ENCODE measurements at places on chromosomes 1 and 21.

DNA sequence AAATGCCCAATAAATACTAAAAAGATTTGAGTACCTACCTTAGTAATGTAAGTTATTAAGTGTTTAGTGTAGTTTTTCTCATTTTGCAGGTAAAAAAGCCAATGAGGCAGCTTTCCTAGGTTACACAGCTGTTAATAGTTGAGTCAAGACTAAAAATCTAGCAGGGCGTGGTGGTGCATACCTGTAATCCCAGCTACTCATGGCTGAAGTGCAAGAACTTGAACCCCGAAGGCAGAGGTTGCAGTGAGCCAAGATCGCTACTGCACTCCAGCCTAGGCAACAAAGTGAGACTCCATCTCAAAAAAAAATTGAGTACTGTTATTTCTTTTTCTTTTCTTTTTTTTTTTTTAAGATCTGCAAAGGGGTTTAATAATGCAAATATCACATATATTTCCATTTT lies 7.7 kb downstream of the YBX1 start:
- no peak for DNase-seq

GRCh38 chr1:61080413-61081143 lies 1.8 kb upstream of the NFIA start:
- DNase-seq: no peak

- DNase-seq: no peak
These were observed 486 bp downstream of the NIPAL3 start for GRCh38 chr1:24415910-24416665.

- no peak for DNase-seq
These were observed 6.5 kb downstream of the EPS15 start for GRCh38 chr1:51512606-51513005.

DNA sequence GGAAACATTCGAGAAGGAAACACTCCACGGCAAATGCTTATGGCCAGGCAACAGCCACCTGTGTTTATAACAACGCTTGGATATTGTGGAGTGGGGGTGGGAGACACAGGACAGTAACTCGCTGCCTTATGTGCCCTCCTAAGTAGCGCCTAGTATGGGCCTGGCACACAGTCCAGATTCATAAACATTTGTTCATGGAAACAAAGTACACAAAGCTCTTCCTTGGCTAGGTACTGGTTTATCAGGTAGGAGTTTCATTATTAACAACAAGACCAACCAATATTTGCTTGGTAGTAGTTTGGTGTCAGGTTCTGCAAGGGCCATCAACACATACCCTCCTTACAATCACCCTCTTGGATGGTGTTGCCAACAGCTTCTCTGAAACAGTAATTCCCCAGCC lies 23.4 kb downstream of the TMCO4 start:
- DNase-seq: no peak

DNA sequence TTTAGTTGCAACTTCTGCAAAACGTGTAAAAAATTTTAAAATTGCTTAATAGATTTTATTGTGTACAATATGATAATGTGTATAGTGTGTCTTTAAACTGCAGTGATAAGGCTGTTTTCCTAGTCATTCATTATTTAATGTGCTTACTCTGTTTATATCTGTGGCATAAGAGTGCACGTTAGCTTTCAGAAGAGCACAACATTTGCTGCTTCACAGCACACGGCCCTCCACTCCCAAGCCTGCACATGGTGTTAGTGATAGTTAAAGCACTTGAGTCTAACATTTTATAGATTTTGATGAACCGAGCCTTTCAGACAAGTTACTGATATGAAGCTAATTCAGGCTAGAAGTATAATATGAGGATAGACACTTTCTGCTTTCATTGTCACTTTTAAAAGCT lies 120.6 kb downstream of the ADGRL2 start:
- DNase-seq: no peak

DNA sequence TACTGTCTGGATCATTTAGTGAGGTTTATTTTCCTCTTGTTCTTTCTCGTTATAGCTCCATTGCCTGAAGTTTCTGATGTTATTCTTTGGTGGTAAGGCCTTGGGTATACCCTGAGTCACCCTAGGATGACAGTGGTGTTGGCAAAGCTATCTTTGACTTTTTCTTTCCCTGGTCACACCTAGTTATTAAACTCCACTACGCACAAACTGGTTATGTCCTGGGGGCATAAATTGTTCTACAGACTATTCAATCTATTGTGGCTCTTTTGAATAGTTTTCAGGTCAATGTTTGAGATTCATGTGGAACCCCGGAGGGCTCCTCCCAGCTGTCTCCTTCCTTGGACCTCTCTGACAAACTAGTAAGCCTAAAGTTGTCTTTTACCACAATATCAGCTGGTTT lies 157.7 kb downstream of the SLC35F3 start:
- no peak for DNase-seq

DNA sequence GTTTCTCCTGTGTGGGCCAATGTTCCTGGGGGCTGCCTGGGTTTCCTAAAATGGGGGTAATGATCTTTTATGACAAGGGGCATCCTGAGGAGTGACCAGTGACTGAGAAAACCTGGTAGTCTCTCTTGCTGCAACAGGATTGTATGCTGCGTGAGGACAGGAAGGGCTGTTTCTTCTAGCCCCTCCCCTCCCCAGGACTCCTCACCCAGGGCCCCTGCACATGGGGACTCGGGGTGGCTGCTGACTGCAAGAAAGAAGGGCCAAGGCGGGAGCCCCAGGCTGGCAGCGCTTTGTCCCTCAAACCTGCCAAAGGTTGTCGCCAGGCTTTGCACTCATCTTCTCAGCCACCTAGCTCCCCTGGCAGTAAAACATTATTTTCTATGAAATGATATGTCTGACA lies 442.4 kb downstream of the CAMTA1 start:
- DNase-seq: no peak

GRCh38 chr1:244350027-244350426 lies 101.7 kb downstream of the ADSS2 start:
- DNase-seq: no peak

DNA sequence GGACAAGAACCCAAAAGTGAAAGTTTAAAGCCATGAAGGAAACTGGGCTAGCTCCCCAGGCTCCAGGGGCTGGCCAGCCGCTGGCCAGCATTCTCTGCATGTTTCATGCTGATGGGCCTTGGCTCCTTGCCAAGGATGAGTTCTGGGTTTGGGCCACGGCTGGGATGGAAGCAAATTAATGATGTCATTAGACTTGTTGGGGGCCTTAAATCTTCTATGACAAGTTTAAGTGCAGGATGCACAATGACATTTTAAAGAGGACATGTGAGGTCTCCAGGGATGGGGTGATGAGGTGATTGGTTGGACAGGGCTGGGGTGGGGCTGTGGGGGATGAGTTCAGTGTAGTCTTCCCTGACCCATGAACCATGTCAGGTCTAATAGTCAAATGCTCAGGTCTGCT lies 199.6 kb downstream of the TRABD2B start:
- no peak for DNase-seq

- DNase-seq: no peak
These were observed 35.3 kb upstream of the COL6A2 start for GRCh38 chr21:46062471-46063211.

DNA sequence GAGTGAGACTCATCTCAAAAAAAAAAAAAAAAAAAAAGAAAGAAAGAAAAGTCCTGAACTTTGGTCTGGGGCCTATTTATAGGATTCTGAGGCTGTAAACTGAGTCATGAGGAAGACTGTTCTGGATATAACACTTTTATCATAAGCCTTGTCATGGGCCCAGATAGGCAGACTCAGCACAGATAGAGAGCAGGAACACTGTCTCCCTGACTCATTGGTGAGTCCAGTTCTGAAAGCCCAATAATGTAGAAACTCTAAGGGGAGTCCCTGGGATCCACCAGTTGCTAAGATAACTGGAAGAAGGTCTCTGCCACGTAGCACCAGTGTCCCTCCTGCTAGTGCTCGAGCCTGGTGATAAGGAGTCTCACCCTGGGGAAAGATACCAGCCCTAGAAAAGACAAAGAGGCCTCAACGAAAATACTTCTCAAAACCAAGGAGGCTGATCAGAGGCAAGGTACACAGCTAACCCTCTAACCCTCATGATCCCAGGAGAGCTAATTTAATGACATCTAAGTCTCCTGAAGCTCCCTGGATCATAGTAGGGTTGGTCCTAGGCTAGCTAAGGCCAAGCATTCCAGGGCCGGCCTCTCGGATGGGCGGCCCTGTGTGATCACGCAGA lies 43.5 kb downstream of the LPAR3 start:
- DNase-seq: no peak

- DNase-seq: no peak
These were observed 135.4 kb upstream of the POGK start for GRCh38 chr1:166703726-166704462.

DNA sequence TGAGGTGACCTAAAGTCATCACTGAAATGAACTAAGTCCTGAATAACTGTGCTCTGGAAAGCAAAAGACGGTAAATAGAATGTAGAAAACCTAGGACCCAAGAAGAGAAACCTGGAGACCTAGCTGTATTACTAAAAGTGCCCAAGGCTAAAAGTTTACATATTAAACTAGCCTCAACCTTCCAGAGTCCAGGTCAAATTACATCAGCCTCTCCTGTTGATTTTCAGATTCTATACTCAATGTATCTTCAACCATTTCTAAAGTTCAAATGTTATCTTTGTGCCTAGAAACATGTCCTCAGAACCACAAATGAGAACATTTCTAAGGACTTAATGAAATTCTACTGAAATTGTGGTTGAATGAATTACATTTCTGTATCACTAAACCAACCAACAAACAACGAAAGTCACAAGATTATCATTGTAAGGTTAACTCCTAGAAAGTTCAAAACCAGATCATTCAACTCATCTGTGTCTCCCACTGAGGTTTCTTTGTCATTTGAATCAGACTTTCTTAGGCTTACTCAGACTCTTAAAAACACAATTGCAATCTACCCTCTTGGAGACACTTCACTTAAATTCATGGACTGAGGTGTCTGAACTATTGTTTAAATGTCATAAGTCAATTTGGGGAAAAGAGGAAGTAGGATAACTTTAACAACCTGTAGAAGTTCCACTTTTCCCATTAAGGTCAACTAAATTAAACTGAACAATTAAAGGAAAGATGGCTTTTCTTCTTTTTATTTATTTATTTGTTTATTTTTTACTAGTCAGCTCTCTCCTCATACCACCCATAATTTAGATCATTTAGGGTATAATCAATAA lies 207.7 kb downstream of the BARHL2 start:
- DNase-seq: no peak

DNA sequence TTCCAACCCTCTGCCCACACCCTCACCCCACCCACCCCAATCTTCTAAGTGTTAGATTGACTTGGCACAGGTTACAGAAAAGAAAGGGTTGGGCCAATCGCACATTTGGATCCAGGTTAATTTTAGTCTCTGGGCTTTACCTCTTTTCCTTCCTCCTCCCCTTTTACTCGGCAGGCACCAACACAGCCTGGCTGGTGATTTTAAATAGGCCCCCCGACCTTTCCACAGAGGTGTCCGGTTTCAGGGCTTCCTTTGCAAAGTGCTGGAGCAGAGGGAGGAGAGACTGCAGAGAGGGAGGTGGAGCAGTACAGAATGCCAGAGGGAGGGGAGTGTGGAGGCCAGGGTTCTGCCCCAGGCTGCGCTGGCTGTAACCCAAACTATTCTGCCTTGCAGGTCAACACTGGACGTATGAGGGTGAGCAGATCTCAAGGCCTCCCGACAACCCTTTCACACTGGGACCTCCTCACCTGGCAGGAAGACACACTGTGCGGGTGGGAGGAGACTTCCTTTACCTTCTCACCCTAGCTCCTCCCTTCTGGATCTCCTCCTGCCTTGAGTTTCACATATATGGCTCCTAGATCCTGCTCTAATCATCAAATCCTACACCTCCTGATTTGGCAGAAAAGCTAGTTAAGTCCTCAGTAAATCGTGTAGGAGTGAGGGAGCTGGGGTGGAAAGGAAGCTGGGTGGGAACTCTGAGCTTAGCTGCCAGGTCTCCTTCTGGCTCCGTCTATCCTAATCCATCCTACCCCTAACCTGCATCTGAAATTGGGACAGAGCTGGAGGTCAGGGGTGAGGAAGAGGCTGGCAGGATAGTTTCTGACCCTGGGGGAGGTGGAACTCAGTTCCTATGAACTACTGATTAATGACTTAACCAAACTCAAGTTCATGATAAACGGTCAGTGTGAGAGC lies 2.4 kb downstream of the CA14 start:
- peak; percentile 26 for DNase-seq

DNA sequence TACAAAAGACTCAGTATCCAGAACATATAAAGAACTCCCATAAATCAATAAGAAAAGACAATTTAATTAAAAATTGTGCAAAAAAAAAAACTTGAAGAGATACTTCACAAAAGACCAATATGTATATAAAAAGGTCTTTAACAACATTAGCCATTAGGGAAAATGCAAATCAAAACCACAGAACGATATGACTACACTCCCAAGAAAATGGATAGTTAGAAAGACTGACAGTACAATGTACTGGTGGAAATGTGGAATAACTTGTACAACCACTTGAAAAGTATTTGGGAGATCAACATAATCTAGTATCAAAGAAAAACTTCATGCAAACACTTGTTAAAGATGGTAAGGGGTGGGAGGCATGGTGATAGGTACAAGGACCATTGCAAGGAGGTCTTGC lies 3.9 kb upstream of the CLCA1 start:
- no peak for DNase-seq

DNA sequence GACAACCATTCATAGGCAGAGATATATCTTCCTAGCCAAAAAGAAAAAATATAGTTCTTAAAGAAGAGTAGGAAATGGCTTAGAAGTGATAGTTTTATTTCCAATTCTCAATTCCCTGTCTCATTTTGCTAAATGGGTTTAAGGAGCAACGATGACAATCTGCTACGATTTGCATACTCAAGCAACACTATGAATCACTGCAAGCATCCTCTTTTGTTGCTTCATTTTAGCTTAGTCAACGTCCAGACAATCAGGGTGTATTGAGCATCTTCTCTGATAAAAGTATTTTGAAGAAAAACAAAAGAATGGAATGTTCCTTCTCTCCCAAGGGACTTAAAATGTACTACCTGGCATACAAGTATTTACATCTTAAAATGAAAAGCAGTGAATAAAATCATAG lies 80.6 kb downstream of the RGS7 start:
- no peak for DNase-seq

DNA sequence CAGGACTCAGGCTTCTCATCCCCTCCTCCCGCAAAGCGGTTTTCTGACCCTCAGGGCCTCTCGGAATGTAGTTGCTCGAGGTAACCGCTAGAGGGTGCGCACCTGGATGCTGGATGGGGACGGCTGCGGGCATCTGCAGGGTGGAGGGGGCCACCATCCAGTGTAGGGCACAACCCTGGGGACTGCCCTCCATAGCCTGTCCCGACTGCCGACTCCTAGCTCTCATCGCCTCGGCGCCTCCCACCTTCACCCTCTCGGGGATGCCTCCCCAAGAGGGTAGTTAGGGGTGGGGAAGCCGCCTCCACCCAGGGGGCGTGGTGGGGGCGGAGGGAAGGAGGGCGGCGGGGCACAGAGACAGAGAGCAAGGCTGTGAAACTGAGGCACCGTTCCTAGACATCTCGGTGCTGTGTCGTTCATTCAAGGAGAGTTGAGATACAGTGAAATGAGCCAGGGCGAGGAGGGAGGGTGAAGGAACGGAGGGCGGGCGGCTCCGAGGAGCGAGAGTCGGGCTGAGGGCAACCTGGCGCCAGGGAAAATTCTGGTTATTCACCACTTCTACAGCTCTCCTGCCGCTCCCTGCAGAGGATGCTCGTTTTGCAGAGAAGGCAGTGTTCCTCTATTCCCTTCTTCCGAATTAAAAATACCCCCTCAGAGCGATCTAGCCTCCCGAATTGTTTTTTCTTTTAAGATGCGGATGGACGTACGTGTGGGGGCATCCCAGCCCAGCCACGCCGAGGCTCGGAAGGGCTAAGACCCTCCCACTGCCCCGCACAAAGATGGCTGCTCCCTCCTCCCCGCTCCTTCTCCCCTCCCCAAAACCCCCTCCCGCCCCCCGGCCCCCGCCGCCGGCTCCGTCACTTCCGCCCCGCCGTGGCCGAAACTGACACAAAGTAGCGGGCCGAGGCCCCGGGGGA lies at the start of gene ATP8B2:
ATP8B2 (plus strand) TSS at position 857 of the 914 bp plus-strand sequence. CDS start 2,617 bp downstream, outside the sequence.
- DNase-seq: peak; percentile 81
